Non-pigmented ciliary epithelial cell (primary cell): ENCODE measurements at places on chromosomes 11 and 22.

- DNase-seq, result no peak
These were observed 7.2 kb downstream of the OR4D10 start for GRCh38 chr11:59480359-59480758.

DNA sequence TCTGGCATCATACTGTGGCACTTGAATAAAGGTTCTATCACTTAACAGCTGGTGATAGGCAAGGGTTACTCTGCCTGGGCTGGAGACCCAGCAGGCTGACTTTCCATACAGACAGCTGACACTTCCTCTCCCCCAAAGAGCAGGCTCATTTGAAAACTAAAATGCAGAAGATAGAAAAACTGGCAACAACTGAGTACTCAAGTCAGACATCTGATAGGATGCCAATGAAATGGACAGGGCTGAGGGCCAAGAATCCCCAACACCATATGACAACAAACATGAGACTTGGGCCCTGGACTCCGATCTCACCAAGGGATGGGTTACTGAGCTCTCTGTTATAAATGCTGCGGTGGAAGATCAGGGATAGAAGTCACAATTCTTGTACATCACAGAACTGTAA is 237.2 kb downstream of the LRRC4C start:
- no peak for DNase-seq

- DNase-seq, result no peak
These were observed 55.3 kb downstream of the C22orf31 start for GRCh38 chr22:29006346-29006745.

DNA sequence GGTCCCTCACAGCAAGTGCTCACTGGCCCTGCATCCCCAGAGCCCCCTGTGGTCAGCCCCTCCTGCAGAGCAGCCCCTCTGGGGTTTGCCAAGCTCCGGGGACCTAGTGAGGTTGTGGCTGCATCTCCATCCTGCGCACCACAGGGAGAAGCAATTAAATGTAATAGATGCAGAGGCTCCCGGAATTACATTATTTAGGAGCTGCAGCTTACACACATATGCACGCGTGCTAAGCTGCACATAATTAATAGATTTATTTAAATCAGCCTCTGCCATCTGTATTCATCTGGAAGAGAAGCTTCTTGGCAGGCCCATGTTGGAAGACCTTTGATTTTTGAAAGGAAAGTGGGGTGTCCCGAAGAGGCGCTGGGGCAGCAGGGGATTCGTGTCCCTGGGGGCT is 1271.5 kb downstream of the BRD1 start:
- no peak for DNase-seq

- DNase-seq, result no peak
These were observed 43.4 kb upstream of the SC5D start for GRCh38 chr11:121249039-121249663.

- no peak for DNase-seq
These were observed 328.2 kb downstream of the FAM181B start for GRCh38 chr11:82405421-82405820.

GRCh38 chr22:36352803-36353507 is 34.8 kb downstream of the MYH9 start:
- no peak for DNase-seq

DNA sequence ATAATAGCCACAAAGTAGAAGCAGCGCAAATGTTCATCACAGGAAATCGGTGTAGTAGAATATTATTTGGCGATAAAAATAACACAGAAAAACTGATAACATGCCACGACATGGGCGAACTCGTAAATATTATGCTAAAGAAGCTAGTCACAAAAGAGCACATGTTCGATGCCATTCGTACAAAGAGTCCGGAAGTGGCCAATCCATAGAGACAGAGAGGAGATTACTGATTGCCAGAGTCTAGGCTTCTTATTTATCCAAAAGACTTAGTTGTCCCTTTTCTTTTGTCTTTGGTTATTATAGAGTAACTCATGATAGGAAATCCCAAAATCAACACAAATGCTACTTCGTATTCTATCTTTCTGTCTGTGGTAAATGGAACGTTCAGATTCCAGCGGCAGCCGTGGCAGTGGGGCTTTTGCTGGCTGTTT is 56.5 kb downstream of the MED15 start:
- no peak for DNase-seq
